ENCODE measurements at places on chromosomes 4 and X.

DNA sequence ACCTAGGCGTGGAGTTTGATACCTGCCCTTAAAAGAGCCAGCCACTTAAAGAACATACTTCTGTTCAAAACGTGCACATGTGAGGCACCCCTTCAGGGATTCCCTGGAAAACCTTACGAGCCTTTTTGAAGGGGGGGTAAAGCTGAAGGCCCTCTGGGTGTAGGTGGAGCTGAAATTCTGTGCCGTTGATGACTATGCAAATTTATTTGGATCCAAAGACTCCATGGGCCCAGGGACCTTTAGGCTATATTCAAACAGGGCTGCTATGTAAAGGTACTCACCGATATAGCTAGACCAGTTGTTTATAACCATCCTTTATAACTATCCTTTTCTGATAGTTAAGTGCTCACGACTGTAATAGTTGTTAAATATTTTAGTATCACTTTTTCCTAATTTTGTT is 40.3 kb upstream of the NFXL1 start:
- DNase-seq = no peak

DNA sequence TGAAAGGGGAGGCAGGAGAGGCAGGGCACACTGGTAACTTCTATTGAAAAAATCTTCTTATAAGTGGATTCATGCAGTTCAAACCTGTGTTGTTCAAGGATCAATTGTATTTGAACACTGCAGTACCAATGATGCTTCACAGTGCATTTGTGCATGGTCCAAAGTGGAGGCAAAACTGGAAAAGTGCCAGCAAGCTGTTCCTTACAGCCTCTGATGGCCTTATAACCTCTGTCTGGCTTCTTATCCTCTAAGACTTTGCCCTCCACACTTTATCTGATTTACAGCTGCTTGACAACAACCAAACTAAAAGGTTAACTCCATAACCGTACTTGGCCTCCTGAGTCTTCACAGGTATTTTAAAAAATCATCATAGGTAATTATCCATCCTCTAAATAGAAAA is 40.4 kb downstream of the MAGEB17 start:
- DNase-seq = no peak

GRCh38 chrX:45807572-45808425 is 607.1 kb upstream of the DIPK2B start:
- peak; percentile 17 for DNase-seq

DNA sequence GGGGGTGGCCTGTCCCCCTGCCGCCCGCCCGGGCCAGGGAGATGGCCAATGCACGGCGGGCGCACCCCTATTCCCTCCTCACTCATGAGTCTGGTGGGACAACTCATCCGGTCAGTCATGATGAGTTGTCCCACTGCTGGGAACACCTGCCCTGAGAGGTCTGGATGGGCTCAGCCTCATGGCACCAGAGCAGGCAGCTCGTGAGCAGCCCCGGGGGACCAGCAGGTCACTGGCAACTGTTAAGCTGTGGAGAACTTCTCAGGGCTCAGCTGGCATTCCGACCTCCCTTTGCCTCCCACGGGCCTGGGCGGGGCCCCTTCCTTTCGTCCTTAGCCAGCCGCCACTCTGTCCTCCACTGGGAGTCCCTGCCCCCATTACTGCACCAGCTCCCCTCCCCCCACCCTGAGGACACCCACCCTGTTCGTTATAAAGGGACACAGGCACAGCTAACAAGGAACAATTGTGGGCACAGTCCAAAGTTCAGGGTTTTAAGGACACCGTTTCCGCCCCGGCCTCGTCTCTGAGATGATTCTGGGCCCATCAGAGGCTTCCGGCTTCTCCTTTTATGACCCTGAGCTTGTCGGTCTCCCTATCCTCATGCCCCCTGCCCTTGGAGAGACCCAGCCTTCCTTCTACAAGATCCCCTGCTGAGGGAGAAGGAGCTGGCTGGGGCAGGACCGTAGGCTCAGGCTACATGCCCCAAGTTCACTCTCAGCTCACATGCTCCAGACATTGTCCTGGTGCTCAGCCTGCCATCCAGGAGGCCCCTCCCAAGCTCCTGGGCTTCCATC is 14.6 kb upstream of the KIAA0232 start:
- no peak for DNase-seq

- no peak for DNase-seq
These were observed 78.5 kb upstream of the DDIT4L start for GRCh38 chr4:100268789-100269188.

GRCh38 chrX:17718649-17719165 is 18.6 kb upstream of the SCML1 start:
- no peak for DNase-seq

- no peak for DNase-seq
These were observed 36.6 kb downstream of the IRF2 start for GRCh38 chr4:184437565-184438265.

GRCh38 chr4:20367446-20367845 is 115.7 kb downstream of the SLIT2 start:
- no peak for DNase-seq

- DNase-seq = no peak
These were observed 81.7 kb upstream of the STOX2 start for GRCh38 chr4:183823434-183823833.

GRCh38 chr4:24561438-24562139 is 22.8 kb downstream of the DHX15 start:
- DNase-seq = no peak

GRCh38 chr4:183297675-183298074 is 22.4 kb downstream of the CLDN22 start:
- no peak for DNase-seq

- DNase-seq = no peak
These were observed 17.1 kb upstream of the PAGE2B start for GRCh38 chrX:55057675-55058249.

DNA sequence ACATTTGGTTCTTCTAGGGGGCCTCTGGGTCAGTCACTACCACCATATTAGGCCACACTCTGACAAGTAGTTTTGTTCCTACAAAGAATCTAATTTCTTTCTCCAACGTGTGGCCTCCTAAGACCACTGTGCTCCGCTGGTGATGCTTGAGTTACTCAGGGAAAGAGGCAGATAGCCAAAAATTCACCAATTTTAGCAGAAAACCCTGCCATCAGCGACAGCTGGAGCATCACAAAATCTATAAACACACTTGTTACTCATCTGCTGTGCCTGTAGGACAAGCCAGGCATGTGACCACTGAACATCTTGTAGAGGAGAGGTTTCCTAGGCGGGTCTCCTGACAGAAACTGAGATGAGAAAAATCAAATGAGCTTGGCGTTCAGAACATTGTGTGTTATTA is 105.4 kb downstream of the SYNPO2 start:
- DNase-seq = no peak

DNA sequence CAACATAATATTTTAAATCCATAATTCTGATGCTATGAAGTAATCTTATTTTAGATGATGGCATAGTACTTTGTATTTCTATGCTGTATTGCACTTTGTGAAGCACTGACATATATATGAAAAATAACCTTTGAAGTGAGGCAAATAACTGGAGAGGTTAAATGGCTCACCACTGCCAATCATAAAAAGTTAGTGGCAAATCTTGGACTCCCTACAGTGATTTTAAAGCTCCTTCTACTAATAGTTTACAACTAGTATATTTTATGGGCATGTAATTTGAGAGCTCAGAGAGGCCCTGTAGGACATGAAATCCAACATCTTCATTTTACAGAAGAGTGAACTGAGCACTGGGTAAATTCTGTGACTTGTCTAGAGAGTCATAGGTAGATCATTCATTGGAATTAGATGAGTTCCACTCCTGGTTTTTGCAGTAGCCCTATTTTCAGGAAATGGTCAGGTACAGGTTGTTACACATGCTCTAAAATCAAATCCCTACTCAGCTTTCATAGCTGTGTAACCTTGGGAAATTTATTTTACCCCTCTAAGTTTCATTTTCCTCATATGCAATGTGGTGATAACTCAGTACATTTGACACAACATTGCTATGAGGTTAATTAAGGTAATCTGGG is 804 bp upstream of the GC start:
- no peak for DNase-seq

DNA sequence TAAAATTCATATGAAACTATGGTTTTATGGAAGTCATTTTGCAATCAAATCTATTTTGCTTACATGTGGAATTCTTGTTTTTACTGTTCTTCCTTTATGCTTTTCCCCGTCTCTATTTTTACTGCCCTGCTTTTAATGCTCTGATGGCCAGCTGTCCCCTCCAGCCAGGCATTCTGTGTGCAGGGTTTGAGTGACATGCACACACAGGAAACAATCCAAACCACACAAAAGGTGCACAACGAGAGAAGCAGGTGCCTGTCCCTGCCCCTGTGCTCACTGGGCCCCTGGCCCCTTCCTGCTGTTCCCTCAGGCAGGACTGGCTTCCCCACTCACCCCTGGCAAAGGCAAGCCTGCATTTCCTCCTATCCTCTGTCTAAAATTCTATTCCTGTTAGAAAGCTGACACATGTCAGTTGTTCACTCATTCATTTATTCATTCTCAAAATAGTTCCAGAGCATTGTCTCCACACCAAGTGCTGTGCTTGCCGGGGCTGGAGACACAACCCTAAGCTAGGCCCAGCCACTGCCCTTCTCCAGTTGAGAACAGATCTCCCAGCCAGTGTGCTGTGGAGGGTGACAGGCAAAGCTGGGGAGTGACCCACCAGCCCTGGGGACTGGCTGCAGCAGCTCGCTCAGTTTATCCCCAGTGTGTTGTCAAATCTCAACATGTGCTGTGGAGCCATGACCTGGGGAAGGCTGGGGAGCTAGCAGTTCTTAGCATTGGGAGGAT is 346.3 kb downstream of the FBXW7 start:
- DNase-seq = no peak

DNA sequence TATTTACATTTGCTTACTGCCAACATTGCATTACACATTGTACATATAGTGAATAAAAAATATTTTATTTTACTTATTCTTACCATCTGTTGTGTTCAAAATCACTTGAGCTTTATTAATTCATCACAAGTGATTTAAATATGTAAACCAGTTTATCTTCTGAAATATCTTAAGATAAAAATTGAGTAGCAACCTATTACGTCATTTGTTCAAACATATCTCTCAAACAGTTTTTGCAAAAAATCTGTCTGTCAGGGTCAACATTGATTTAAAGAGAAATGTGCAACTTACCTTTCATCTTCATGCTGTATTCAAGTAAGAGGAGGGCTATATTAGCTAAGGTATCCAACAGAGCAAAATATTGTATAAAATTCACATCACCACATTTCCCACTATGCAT is 610.1 kb downstream of the PCDH19 start:
- DNase-seq = no peak

DNA sequence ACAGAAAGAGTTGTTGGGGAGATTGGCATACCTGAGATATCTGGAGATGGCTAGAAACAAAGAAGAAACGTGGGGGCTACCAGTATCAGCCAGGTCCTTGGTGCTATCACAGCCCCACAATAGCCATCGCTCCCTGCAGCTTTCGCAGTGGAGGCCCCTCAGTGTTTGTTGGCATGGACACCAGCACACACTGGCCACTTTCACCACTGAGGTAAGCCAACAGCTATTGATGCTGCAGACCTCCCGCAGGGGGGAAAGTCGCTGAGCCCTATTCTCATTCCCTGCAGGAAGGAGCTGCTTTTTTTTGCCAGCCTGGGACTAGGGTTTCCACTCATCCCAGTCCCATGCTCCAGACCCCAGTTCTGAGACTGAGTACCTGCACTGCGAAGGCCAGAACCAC is 879.2 kb upstream of the IGFBP7 start:
- no peak for DNase-seq

DNA sequence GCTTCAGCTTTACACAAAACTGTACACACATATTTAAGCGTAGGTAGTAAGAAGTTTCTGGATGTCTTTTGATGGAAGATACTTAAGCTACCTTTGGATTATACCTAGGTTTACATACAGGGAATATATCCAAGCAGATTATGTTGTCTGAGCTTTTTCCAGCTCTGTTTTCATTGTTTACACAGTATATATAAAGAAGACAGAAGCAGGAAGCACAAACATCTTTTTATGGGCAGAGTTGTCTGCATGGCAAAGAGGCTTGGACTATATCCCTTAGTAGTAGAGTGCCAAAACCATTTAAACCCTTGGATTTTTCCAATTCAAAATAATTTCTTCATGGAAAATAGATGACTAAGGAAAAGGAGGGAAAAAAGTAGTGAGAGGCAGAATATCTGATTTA is 329.4 kb upstream of the AGA start:
- DNase-seq = no peak

DNA sequence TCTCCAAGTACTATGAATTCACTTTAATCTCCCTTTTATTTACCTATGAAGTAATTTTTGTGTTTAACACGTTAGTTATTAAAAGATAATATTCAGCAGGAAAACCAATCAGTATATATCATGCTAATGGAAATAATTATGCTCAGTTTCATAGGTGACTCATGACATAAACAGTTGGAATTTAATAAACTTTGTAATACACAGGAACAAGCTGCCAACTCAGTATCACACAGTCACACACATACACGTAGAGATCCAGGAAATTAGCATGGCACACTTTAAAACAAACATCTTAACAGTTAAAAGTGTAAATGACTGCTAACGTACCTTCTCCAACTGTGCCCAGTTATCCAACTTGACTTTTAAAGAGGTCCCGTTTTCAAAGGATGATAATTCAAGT is 2.3 kb downstream of the SPATA4 start:
- no peak for DNase-seq

- no peak for DNase-seq
These were observed 32.7 kb upstream of the RASGEF1B start for GRCh38 chr4:81504112-81505003.

DNA sequence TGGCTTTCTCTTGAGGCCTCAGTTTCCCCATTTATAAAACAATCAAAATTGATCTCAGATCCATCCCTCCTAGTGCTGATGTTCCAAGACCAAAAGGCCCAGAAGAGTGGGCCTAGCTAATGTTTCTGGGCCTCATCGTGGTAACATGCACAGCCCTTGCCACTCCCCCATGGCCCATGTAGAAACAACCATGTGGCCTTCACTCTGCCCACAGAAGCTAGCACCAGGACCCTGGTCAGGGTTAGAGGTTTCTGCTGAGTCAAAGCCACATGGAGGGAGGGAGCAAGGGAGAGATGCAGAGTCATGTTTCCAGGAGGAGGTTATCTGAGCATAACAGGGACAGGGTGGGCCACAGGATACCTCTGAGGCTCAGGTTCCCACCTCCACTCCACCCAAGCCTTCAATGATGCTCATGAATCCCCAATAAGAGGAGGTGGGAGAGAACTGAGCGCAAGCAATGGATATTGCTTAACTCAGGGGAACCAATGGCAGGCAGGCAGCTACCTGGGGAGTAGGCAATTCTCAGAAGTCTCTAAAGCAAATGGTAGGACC is 16.9 kb downstream of the OTUD5 start:
- no peak for DNase-seq

- DNase-seq = no peak
These were observed 1112.7 kb downstream of the PDHA2 start for GRCh38 chr4:96952610-96953009.

GRCh38 chr4:15883610-15884243 is 54.8 kb downstream of the FGFBP1 start:
- no peak for DNase-seq

DNA sequence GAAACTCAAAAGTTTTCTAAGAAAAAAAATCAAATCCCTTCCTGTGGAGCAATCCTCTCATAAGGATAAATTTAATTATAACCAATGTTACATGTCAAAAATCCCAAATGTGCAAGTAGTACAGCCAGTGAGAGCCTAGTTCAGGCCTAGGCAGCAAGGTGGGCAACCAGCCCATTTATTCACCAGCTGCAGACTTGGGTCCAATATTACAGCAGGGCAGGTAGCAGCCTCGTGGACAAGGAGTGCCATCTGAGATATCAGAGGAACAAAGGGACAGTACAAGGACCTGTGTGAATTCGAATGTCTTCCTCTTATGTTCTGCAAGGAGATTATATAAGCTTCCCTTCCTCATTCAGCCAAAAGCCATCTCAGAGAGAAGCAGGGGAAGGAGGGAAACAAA is 6.6 kb downstream of the HELQ start:
- no peak for DNase-seq

All from renal cortex interstitium (tissue), 15 donors.